ENCODE measurements at places on chromosomes 2 and 18. TPM values are rescaled to one million over a fixed set of nuclear protein-coding genes. Genes with fewer than 3 reads are reported as not detected.

The SPC25 gene
- 0.55 TPM for total RNA-seq

The ACTR1B gene
- total RNA-seq: 60.1 TPM

The DLGAP1 gene
- total RNA-seq: not detected

The PROM2 gene
- 0.35 TPM for total RNA-seq

The CEP68 gene
- total RNA-seq: 19.5 TPM

The GLB1L gene
- 2.5 TPM for total RNA-seq

The FAM228A gene
- 0.15 TPM for total RNA-seq

The BCS1L gene
- total RNA-seq: 49.1 TPM

DNA sequence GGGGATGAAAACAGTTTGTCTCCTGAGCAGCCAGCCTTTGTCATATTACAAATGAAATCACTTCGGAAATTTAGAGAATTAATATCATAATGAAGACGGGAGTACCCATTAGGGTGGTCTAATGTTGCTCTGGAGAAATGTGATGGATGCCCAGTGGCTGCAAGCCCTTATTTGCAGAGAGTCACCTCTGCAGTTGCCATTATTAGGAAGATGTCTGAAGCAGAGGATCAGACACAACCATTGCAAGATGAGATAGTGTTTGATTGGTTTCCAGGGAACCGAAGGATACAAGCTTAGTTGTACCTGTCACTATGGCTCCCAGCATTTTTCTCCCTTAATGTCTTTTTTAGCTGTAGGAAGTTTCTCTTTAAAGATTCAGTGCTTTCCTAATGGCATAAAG lies 272.4 kb downstream of the FIGN start:
- no peak for DNase-seq

- peak; percentile 75 for DNase-seq
Measured at GRCh38 chr18:48983793-48984437, 33.1 kb upstream of the SMAD7 start.

DNA sequence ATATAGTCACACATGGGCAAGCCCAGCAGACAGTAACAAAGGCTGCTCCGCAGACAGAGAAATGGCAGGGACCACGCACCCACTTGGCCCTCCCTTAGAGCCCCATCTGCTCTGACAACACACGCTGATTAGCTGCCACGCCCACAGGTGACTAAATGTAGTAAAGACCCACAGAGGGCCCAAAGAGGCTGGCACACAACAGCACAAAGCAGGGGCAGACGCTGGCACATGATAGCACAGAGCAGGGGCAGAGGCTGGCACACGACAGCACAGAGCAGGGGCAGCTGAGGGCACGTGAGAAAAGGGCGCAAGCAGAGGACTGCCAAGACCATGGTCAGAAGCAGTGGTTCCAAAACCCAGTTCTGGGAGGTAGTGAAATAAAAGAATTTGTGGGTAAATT lies 10.6 kb downstream of the AFG3L2 start:
- DNase-seq: peak; percentile 79

GRCh38 chr2:29097569-29097968 lies 17.6 kb upstream of the CLIP4 start:
- no peak for DNase-seq

- DNase-seq: no peak
Measured at GRCh38 chr2:207840101-207840500, 70.4 kb upstream of the FZD5 start.

DNA sequence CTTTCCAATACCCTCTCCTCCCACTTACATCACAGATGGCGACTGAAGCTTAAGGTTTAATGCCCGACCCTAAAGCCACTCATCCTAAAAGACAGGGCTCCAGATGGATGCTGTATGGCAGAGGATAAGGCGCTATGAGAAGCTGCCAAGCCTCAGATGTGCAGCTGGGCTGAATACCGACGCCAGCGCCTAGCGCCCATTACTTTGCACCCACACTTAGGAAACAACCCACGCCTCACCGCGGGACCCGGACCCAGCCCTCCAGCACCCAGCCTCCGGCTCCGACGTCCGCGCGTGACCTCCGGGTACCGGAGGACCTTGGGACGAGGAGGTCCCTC lies 335 bp downstream of the TRAK2 start:
- no peak for DNase-seq

- no peak for DNase-seq
Measured at GRCh38 chr2:112519506-112519905, 22.8 kb upstream of the POLR1B start.

DNA sequence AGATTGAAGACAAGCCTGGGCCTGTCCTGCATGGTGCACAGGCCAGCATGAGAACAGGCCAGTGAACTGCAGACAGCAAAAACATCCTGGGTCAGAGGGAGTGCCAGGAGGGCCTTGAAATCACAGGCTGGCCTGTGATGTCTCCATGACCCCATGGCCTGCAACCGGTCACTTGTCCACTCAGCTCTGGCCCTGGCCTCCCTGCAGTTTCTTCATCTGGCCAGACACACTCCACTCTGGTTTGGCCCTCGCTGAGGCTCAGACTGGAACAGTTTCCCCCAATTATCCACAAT lies 12.6 kb downstream of the CYRIA start:
- DNase-seq: peak; percentile 55

- DNase-seq: peak; percentile 40
Measured at GRCh38 chr2:179049546-179050311, at the start of gene CCDC141. TSS of gene CCDC141 (minus strand) at chr2:179050137. CDS start at chr2:179049941, 196 bp downstream.

DNA sequence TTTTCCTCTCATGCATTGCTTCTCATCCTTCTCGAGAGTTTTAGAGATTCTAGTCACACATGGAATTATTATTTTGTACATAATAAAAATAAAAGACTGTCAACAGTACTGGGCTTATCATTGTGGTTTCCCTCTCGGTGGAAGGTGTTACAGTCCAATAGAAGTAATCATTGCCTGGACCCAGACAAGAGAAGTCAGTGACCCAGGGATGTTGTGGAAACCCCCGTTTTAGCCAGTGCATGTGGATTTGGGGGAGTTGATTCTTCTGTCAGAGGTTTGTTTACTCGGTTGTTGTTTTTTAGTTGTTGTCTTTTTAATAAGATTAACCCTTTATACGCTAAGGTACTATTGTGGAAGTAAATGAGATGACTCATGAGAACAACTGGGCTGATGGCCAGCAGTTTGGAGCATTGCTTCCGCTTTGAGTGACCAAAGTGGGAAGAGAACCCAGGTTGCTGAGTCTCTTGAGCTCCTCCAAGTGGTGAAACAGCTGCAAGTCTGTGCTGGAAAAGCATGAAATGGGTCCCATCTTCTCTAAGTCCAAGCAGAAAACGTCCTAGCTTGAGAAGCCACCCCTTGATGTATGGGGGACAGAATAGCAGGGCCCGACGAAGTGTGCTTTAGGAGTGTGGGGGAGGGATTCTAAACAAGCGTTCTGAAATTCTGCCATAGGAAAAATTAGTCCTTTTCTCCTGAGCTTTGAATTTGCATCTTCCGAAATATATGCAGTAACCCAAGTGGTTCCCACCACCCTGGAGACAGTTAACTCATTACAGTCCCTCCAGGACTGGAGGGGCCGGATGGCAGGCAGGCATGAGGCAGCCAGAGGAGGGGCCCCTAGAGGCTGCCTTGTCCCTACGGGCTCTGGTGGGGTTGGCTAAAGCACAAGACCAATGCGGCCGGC lies 61.8 kb upstream of the GPR45 start:
- peak; percentile 31 for DNase-seq

- DNase-seq: no peak
Measured at GRCh38 chr2:165293440-165294420, 54.5 kb downstream of the SCN2A start.

GRCh38 chr2:108377401-108377800 lies 353 bp upstream of the SULT1C4 start:
- no peak for DNase-seq
